ENCODE measurements at places on chromosomes 7 and 10.

DNA sequence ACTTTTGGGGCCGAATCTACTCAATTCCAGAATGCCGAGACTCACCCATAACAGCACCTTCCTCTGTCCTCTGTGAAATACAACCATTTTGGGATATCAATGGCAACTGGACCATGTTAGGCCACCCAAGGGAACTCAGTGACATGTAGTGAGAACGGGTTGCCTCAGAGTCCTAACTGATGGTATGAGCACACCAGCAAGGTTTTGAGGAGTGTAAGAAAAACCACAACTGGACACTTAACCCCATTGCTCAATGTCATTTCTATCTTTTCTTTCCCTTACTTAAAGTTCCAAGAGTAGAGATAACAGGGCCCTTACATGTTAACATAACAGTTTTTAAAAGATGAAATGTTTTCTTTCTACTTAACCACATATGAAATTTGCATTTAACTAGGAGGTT is 67.1 kb downstream of the TNS3 start:
- peaks cover 2% of the 10 kb centered on the region for H3K4me1 ChIP-seq
- no peak overlapping the region for H3K27ac ChIP-seq
- no peak overlapping the region for H3K4me3 ChIP-seq
- no peaks in the 10 kb centered on the region for H3K36me3 ChIP-seq

GRCh38 chr7:102094316-102094650 is 192.4 kb upstream of the SH2B2 start:
- no peak overlapping the region for H3K27ac ChIP-seq
- H3K4me1 ChIP-seq, result peaks cover 4% of the 10 kb centered on the region
- no peak for DNase-seq
- H3K27me3 ChIP-seq, result no peaks in the 10 kb centered on the region
- no peak overlapping the region for H3K4me3 ChIP-seq

DNA sequence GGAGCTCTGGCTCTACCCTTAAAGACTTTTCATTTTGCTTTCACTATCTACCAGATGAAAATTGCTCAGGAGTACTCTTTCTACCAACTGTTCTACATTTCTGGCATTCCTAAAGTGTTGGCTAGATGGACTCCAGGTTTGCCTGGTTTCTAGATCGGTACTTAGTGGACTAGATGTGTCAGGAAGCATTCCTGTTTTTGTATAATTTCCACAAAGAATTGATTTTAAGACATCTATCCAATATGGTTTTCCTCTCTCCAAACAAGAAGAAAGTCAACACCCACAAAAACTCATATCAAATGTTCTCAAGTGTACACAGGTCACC is 157.7 kb downstream of the CHRM2 start:
- no peak overlapping the region for H3K4me3 ChIP-seq
- DNase-seq, result no peak
- no peaks in the 10 kb centered on the region for H3K36me3 ChIP-seq
- H3K27ac ChIP-seq, result no peak overlapping the region

- H3K36me3 ChIP-seq, result no peaks in the 10 kb centered on the region
- peaks cover 13% of the 10 kb centered on the region for H3K27me3 ChIP-seq
- no peak for DNase-seq
- H3K4me3 ChIP-seq, result peak overlapping the region; percentile 56
- H3K27ac ChIP-seq, result peak overlapping the region; percentile 78
Measured at GRCh38 chr7:22662556-22663356, 64.2 kb upstream of the IL6 start.

DNA sequence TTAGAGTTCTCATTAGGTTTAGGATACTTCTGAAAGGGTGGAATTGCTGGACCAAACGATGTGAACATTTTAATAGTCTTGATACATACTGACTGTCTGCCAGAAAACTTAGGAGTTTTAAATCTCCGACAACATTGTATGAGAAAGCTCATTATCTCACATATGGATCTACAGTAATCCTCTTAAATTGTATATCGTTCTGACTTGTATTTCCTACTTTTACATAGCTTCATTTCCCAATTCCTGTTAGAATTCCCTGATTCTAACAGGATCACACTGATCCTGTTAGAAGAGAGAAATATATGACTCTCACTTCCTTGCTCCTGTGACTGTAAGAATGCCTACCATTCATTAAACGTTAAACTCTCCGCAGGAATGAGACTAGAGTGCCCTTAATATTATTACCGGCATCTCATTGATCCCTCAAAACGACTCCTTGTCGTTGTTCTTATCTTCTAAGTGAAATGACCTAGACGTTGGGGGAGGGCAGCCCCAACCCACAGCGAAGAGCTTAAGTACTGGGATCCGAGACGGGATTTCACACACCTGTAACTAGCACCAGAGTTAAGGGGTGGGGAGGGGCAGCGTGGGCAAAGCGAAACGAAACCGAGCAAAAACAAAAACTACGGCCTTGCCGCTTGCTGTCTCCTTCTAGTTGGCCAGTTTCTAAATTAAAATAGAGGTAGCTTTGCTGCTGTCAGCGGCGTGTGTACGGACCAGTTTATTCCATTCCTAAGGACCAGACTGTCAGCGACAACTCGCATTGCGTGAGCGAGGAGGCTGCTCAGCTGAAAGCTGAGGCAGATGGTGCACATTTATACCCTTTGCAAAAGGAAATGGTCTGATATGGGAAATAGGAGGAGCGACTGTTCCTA is 678 bp upstream of the TMEM106B start:
- peaks cover 38% of the 10 kb centered on the region for H3K4me1 ChIP-seq
- H3K27me3 ChIP-seq, result peaks cover 5% of the 10 kb centered on the region
- peak; percentile 37 for DNase-seq
- H3K4me3 ChIP-seq, result peak overlapping the region; percentile 97
- H3K27ac ChIP-seq, result peak overlapping the region; percentile 97

DNA sequence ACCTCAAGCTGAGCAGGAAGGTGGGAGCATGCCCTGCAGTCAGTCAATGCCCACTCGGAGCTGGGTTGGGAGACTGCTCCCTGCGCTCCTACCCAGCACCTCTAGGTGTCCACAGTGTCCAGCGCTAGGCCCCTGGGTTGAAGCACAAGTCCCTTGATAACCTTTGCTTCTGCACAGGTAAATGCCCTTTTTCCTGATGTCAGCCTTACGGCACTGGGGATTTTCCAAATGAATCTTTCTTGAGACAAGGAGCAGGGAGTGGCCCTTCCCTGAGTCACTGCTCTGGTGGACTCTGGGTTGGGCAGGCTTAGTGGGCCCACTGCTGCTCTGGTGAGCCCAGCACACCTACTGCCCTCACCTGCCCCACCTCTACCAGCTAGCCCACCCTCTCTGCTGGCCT is 61.9 kb upstream of the OPN4 start:
- H3K4me1 ChIP-seq, result no peaks in the 10 kb centered on the region
- H3K27ac ChIP-seq, result no peak overlapping the region
- no peaks in the 10 kb centered on the region for H3K27me3 ChIP-seq
- no peak overlapping the region for H3K4me3 ChIP-seq
- H3K36me3 ChIP-seq, result no peaks in the 10 kb centered on the region

- H3K4me3 ChIP-seq, result no peak overlapping the region
- DNase-seq, result no peak
- no peak overlapping the region for H3K27ac ChIP-seq
- no peaks in the 10 kb centered on the region for H3K4me1 ChIP-seq
Measured at GRCh38 chr7:108839076-108839475, 269.4 kb downstream of the DNAJB9 start.

- H3K4me3 ChIP-seq, result no peak overlapping the region
- H3K36me3 ChIP-seq, result peaks cover 28% of the 10 kb centered on the region
- H3K27ac ChIP-seq, result no peak overlapping the region
- no peak for DNase-seq
Measured at GRCh38 chr7:732094-732541, 5.0 kb upstream of the PRKAR1B start.

- H3K4me3 ChIP-seq, result no peak overlapping the region
- DNase-seq, result no peak
- H3K27ac ChIP-seq, result no peak overlapping the region
- H3K36me3 ChIP-seq, result peaks cover 22% of the 10 kb centered on the region
- no peaks in the 10 kb centered on the region for H3K27me3 ChIP-seq
- H3K4me1 ChIP-seq, result peaks cover 14% of the 10 kb centered on the region
Measured at GRCh38 chr7:39673868-39674267, 50.5 kb downstream of the RALA start.

GRCh38 chr7:106053109-106053508 is 59.0 kb downstream of the SYPL1 start:
- H3K4me3 ChIP-seq, result no peak overlapping the region
- H3K27me3 ChIP-seq, result no peaks in the 10 kb centered on the region
- no peak for DNase-seq
- H3K27ac ChIP-seq, result no peak overlapping the region
- H3K36me3 ChIP-seq, result no peaks in the 10 kb centered on the region

DNA sequence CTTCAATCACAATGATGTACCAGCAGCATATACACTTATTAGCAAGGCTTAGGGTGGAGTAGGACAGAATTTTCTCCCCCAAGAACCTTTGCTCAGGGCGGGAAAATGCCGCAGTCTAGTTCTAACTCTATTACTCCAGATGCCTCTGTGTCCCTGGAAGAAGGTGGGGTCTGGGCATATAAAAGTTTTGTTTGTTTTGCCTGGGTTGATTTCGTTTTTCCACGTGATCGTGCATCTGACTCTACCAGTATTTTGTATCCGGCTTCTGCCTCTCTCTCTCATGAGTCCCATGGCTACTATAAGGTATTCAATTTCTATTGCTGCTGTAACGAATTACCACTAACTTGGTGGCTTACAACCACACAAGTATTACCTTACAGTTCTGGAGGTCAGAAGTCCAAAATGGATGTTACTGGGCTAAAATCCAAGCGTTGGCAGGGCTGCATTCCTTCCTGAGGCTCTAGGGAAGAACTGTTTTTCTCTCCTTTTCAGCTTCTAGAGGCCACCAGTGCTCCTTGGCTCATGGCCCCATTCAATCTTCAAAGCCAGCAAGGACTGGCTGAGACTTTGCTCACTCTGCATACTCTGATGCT is 181.2 kb upstream of the PRSS58 start:
- no peaks in the 10 kb centered on the region for H3K36me3 ChIP-seq
- no peak overlapping the region for H3K27ac ChIP-seq
- no peak for DNase-seq

- no peak overlapping the region for H3K4me3 ChIP-seq
- no peaks in the 10 kb centered on the region for H3K27me3 ChIP-seq
- no peaks in the 10 kb centered on the region for H3K36me3 ChIP-seq
- DNase-seq, result no peak
Measured at GRCh38 chr7:100003711-100004661, 11.4 kb upstream of the ZKSCAN1 start.

GRCh38 chr7:154640266-154640865 is 362.6 kb downstream of the PAXIP1 start:
- no peak overlapping the region for H3K27ac ChIP-seq
- no peaks in the 10 kb centered on the region for H3K36me3 ChIP-seq
- no peak overlapping the region for H3K4me3 ChIP-seq
- H3K27me3 ChIP-seq, result no peaks in the 10 kb centered on the region
- no peak for DNase-seq

- no peak for DNase-seq
- no peaks in the 10 kb centered on the region for H3K4me1 ChIP-seq
- no peaks in the 10 kb centered on the region for H3K27me3 ChIP-seq
Measured at GRCh38 chr7:121219026-121219425, 109.8 kb upstream of the WNT16 start.

DNA sequence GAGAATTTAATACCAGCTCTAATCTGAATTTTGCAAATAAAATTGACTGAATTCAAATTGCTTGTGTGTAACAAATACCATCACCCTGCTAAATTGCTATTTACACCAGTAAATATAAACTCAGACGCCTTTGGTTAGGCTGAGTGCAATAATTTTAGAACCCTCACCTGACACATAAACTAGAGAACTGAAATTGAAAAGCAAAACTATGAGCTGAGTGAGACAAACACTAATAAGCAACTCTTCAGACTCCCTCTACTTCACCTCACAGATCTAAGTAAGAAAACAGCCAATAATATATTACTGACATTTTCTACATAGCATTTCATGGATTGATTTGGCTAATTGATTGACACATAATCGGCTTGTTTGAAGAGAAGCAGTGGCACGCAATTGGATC is 621.2 kb downstream of the REEP3 start:
- H3K27ac ChIP-seq, result no peak overlapping the region
- no peaks in the 10 kb centered on the region for H3K4me1 ChIP-seq
- H3K36me3 ChIP-seq, result no peaks in the 10 kb centered on the region
- no peaks in the 10 kb centered on the region for H3K27me3 ChIP-seq
- no peak for DNase-seq

Data from activated naive CD8-positive, alpha-beta T cell treated with anti-CD3 and anti-CD28 coated beads, Interleukin-2, amount 50 U/mL, for 24 hours (primary cell).